Fibroblast of lung (primary cell): ENCODE measurements at places on chromosomes 16 and 17. TPM values are rescaled to one million over a fixed set of nuclear protein-coding genes. Genes with fewer than 3 reads are reported as not detected.

The SPATA33 gene
- total RNA-seq: 1.5 and 2.0 TPM in 2 replicates

The NPTX1 gene
- total RNA-seq: 3.3 and 31.2 TPM in 2 replicates

The GAS2L2 gene
- total RNA-seq: not detected in 2 replicates

The PRKCB gene
- under 0.01 TPM in 1 of 2 replicates, not detected in the other for total RNA-seq

The DNAAF8 gene
- total RNA-seq: 0.26 and 0.50 TPM in 2 replicates

The CAVIN1 gene
- 331 and 372 TPM in 2 replicates for total RNA-seq

The ASPHD1 gene
- total RNA-seq: 5.4 and 5.9 TPM in 2 replicates
